HuH-7.5 (cell line): ENCODE measurements at places on chromosomes 12 and 14.
A peak's percentile ranks its signal among the peaks of the same experiment; 100 is the strongest.

- no peak for DNase-seq
These were observed 462.0 kb upstream of the SYT1 start for GRCh38 chr12:78402366-78403134.

DNA sequence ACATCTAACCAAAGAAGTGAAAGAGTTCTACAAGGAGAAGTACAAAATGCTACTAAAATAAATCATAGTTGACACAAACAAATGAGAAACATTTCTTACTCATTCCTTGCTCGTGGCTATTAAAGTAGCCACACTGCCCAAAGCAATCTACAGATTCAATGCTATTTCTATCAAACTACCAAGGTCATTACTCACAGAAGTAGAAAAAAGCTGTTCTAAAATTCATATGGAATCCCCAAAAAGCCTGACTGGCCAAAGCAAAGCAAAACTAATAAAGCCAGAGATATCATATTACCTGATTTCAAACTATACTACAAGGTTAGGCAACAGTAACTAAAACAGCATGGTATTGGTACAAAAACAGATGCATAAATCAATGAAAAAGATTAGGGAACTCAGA, 305.6 kb downstream of the RPAP3 start:
- no peak for DNase-seq

DNA sequence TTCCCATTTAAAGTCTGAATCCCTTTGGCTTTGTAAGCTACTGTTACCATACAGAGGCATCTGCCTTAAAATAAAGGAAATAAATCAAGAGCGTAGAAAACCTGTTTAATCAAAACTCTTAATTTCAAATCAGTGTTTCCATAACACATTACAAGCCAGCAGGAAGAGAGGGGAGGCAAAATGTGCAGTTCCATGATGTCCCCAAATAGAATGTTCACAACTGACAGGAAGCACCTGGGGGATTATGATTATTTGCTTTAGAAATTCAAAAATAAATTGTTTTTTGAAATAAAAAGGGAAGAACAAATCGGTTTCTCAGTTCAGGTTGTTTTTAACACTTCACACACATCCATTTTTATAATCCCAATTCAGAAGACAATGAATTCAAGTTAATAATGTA, 21.4 kb downstream of the SOCS2 start:
- DNase-seq: no peak

- DNase-seq: no peak
These were observed 8.7 kb upstream of the INHBE start for GRCh38 chr12:57446292-57446960.

GRCh38 chr14:99270458-99271220, 1.4 kb downstream of the BCL11B start:
- peak; percentile 28 for DNase-seq

GRCh38 chr12:51334764-51335163, 10.8 kb upstream of the BIN2 start:
- DNase-seq: no peak

- no peak for DNase-seq
These were observed 69.6 kb downstream of the NINJ2 start for GRCh38 chr12:593396-594270.

DNA sequence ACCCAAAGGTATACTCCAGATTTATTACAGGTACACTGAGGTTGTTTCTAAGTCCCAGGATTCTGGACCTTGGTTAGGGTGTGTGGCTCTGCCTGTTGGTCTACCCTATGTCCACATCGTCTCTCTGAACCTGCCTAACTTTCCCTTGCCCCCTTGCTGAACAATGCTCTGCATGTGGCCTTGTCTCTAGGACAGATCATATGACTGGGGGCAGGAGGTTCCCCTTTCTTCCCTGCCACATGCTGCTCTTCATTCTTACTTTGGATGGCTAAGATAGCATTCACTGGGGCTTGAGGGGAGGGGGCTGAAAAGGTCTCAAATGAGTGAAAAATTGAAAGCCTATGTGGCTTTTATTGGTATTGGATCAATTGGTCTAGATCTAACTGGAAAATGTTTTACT, 49.2 kb downstream of the MBIP start:
- DNase-seq: no peak

- peak; percentile 67 for DNase-seq
These were observed 1.5 kb upstream of the GALNT6 start for GRCh38 chr12:51392556-51393237.

GRCh38 chr14:96081767-96082400, 42.7 kb downstream of the C14orf132 start:
- DNase-seq: no peak

- DNase-seq: no peak
These were observed 3.6 kb upstream of the CLEC2B start for GRCh38 chr12:9872742-9873141.

GRCh38 chr12:697481-697880, 34.2 kb upstream of the NINJ2 start:
- DNase-seq: no peak

DNA sequence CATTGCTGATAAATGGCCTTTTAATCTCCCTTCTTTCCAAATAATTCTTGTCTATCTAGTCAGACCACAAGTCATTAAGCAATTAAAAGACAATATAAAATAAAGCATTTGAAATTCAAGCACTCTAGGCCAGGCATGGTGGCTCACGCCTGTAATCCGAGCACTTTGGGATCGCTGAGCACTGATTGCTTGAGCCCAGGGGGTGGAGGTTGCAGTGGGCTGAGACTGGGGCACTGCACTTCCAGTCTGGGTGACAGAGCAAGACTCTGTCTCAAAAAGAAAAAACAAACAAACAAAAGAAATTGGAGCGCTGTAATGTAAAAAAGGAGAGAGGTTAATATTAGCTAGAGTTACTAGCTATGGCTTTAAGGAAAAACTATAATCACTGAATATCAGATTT, 30.5 kb upstream of the CSRP2 start:
- DNase-seq: no peak

DNA sequence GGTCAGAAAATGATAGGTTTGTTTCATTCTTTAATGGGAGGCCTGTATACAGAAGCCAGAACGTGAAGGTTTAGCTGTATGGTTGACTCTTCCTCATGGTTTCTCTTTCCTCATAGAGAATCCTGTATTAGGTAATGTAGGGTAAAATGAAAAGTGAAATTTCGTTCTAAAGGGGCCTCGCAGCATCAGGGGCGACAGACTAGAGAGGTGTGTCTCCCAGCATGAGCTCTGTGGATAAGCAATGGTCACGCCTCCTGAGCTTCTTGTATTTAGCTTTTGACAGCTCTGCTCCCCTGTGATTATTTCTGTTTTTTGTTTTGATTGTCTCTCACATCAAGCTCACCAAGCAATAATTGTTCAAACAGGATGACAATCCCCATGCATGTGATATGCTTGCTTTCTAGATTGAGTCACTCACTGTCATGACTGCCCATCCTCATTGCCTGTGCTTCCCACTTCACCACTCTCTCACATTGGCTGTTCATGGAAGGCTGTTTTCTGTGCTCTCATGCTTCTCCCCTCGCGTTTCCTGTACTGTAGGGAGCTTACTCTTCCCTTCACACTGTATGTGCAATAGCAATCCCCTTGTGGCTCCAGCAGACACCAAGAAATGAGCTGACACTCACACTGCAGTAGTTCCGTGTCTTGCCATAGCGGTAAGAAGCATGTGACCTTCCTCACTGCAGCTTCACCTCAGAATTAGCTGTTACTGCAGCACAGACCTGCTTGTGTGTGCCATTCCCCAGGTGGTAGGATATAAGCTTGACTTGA, 44.0 kb downstream of the RAD52 start:
- no peak for DNase-seq

DNA sequence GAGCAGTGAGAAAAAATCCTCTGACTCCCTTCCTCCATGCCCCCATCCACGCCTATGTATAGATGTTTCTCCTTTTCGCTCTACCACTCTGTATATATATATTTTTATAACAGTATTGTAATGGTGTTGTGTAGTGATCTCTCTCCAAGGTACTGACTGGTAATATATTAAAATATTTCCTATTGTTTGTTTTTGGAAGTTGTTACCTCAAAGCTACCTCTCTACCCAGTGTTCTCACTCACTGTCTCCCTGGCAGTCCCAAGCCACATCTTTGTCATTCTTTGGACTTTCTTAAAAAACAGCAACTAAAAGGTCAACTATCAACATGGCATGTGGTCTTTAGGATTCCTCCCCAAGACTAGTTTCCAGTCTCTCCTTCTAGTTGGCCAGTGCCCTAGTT, 15.7 kb upstream of the RMST start:
- no peak for DNase-seq
